ENCODE measurements at places on chromosomes 5 and 9. TPM values are rescaled to one million over a fixed set of nuclear protein-coding genes. Genes with fewer than 3 reads are reported as not detected.

Gene CBY3
- total RNA-seq = 0.91 TPM

Gene TEX48
- total RNA-seq = 0.46 TPM

Gene PHYHD1
- 0.20 TPM for total RNA-seq

Gene NACC2
- total RNA-seq = 9.0 TPM

Gene PAPPA
- total RNA-seq = not detected

Gene PCDH1
- total RNA-seq = not detected

Gene CENPK
- total RNA-seq = 67.6 TPM

Gene OR1J2
- not detected for total RNA-seq

Gene MARVELD2
- total RNA-seq = 0.40 TPM

Gene HTR4
- total RNA-seq = not detected

Gene CAMSAP1
- 30.4 TPM for total RNA-seq

Gene LCP2
- 224 TPM for total RNA-seq

Gene DNAH5
- total RNA-seq = not detected

Gene CNTRL
- total RNA-seq = 62.8 TPM

Gene KLHL3
- total RNA-seq = 2.7 TPM

Gene NPR2
- 5.2 TPM for total RNA-seq

Gene XRCC4
- 10.0 TPM for total RNA-seq

Gene SIT1
- 43.1 TPM for total RNA-seq

Gene ANKRD31
- 0.64 TPM for total RNA-seq

Gene TENT4A
- 25.6 TPM for total RNA-seq

Gene GPR150
- 0.18 TPM for total RNA-seq

Gene CNTFR
- not detected for total RNA-seq

Gene MARCHF11
- total RNA-seq = not detected

Gene HSD17B3
- 0.42 TPM for total RNA-seq

Gene SOHLH1
- not detected for total RNA-seq

Gene TMEM171
- not detected for total RNA-seq

Gene KIF12
- not detected for total RNA-seq

Gene NSUN2
- total RNA-seq = 120 TPM

Gene LCN6
- total RNA-seq = not detected

Gene MARCHF6
- 110 TPM for total RNA-seq

Gene ROR2
- not detected for total RNA-seq

Gene SEMA6A
- not detected for total RNA-seq

Gene SLC45A2
- not detected for total RNA-seq

Gene FAM200C
- total RNA-seq = 1.0 TPM

Gene PCDHGB7
- total RNA-seq = 0.11 TPM

Gene ELOVL7
- 0.11 TPM for total RNA-seq

Gene ARID3C
- total RNA-seq = 0.22 TPM

Gene DAPK1
- total RNA-seq = 4.3 TPM

Gene LHX2
- not detected for total RNA-seq

Gene MAST4
- 6.5 TPM for total RNA-seq

Gene PARP8
- 58.4 TPM for total RNA-seq

Gene PTGES
- total RNA-seq = not detected

Gene HRH2
- 28.9 TPM for total RNA-seq

Gene ENHO
- total RNA-seq = 0.35 TPM

Gene SPATA31E1
- total RNA-seq = not detected

Gene DOCK8
- 136 TPM for total RNA-seq

Gene EPB41L4B
- total RNA-seq = 0.35 TPM

Measured in CD8-positive, alpha-beta memory T cell (primary cell).